ELR (cell line): ENCODE measurements at places on chromosomes 13 and 19.
A peak's percentile ranks its signal among the peaks of the same experiment; 100 is the strongest.

- peak; percentile 89 for DNase-seq
Observed at GRCh38 chr19:6076675-6077463, 33.4 kb downstream of the RFX2 start.

GRCh38 chr19:11586331-11586730 lies 8.9 kb upstream of the ACP5 start:
- no peak for DNase-seq

GRCh38 chr19:4297901-4298809 lies 4.0 kb downstream of the TMIGD2 start:
- peak; percentile 37 for DNase-seq

- peak; percentile 42 for DNase-seq
Observed at GRCh38 chr19:19538061-19538784, at the start of gene CILP2. CILP2 (plus strand) TSS chr19:19538265; CDS start chr19:19538350, 85 bp downstream.

GRCh38 chr13:105565136-105565727 lies 970.2 kb downstream of the EFNB2 start:
- DNase-seq, result no peak

DNA sequence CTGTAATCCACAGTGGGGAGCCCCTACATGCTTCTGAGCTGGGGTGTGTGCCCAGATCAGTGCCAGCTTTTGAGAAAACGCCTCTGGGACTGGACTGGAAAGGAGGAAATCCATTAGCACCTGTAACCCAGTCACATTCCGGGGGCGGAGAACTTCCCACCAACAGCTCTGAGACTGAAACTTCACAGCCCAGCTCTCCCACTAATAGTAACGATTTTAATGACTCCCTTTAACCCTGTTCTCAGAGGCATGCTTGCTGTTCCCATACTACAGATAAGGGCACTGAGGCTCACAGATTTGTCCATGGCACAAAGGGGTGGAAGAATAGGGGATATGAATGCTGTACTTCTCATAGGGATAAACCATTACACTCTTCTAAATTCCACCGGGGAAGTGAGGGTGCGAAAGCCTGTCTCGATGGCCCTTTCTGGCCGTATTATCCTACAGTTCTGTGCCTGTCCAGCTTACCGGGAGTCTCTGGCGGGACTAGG lies 851 bp downstream of the FBXO46 start:
- DNase-seq, result no peak

DNA sequence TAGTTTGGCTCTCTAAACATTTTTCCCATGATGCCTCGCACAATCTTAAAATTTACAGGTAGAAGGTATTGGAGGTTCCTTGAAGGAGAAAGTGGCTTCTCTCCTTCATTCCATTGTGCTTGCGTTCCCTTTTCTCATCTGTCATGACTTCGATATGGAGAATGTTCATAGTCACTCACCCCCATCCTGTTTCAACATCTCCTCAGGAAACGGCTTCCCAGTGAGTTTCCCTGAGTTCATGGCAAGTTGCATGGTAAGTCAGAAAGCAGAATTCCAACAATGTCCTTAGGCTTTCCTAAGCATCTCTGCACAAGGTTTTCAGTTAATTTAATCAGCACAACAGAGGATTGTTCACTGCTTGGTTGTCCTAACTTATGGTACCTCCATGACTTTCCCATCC lies 581.8 kb upstream of the SLITRK5 start:
- DNase-seq, result peak; percentile 91

DNA sequence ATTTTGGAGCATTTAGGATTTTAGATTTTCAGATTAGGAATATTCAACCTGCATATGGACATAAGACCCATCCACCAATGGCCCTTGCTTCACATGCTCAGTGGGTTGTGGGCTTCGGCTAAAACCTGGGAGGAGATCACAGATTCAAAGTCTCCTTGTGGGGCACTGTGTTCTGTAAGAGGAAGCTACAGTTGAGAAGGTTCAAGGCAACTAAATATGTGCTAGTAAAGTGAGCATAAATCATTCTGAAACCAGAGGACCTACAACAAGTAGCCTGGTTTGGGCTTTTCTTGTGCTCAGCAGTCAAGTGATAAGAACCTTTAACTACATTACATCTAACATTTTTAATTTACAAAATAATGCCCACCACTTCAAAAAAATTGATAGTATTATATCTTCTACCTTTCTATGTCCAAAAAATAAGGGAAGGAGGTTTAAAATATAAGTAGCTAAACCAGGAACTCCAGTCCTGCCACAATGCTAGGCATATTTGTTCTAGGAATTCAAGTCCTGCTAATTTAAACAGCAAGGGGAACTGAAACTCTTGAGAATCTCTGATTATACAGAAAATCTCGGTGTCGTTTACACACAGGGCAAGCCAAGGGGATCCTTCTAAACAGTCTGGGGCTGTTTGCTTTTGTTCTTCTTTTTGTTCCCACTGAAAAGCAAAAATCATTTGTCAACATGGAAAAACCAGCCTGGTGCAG lies 36.6 kb downstream of the FOXO1 start:
- no peak for DNase-seq

DNA sequence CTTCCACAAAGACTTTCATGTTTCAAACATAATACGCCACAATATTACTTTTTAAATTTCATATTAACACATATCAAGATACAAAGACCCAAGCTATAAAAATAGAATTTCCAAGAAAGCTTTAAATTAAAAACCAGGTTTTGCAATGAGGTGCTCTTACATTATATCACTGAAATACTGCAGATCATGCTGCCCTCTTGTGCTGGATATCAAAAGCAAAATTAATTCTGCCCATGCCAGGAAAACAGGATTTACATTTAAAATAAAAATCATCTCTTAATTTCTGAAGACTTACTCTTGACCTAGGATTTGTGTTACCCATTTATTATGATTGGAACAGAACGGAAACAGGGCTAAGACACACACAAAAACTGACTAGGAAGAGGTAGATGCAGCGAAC lies 145.0 kb downstream of the ABCC4 start:
- DNase-seq, result peak; percentile 45

- no peak for DNase-seq
Observed at GRCh38 chr13:100336795-100337516, 248.1 kb downstream of the PCCA start.

DNA sequence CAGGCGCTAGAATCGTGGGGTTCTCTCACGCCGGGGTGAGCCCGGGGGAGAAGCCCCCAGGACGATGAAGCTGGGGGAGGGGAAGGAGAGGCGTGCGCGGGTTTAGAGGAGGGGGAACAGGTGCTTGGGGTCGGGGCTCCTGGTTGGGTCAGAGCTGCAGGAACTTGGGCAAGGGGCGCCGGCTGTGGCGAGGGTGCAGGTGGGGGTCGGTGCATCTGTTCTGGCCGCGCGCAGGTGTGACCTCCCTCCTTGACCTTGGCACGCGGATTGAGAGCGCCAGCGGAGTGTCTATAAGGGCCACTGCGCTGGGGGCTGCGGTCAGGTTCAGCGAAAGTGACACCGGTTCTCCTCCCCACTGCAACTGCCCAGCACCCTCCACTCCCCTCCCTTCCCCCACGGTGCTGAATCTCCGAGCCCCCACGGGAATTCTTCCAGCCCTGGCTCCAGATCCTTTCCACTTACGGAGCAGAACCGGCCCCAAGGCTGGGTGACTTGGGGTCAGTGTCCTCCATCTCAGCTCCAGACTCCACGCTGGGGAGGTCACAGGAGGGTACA lies 618 bp downstream of the TMEM38A start:
- DNase-seq, result no peak
